Activated CD4-positive, alpha-beta T cell treated with anti-CD3 and anti-CD28 coated beads, Interleukin-2, amount 50 U/mL, for 24 hours (primary cell): ENCODE measurements at places on chromosomes 12 and 14.

GRCh38 chr12:56374726-56375597 is 12.3 kb upstream of the APOF start:
- no peak for DNase-seq

DNA sequence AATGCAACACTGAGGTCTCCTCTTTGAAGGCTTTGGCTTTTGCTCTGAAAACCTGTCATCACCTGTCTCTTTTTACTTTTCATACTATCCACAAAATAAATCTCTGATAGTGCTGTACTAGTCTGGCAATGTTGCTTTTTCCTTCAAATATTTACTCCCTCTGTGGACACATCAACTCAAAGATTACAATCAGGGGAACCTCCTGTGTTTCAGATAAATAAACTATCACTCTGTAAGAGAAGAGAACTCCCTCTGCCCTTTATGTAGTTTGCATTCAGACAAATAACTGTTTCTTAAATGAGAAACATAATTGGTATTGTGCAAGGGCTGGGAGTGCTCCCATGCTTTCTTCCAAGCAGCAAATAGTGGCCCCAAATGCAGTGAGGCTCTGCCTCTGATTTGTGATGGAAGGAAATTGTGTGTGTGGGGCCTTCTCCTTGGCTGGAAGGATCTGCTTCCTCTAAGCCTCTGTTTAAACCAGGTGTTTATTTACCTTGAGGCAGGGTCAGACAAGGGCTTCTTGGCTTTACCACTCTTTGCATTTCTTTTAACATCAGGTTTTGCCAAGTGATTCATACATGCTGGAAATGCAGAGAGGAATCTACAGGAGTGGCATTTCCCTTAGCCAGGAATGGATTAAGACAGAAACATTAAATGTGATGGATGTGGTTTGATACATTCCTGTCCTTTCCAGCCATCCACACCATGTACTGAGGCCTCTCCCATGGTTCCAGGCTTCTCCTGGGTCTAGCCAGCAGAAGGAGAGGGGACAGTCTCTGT is 69.0 kb downstream of the AKAP6 start:
- DNase-seq: no peak

GRCh38 chr12:6340745-6341416 is 995 bp downstream of the TNFRSF1A start:
- DNase-seq: no peak

DNA sequence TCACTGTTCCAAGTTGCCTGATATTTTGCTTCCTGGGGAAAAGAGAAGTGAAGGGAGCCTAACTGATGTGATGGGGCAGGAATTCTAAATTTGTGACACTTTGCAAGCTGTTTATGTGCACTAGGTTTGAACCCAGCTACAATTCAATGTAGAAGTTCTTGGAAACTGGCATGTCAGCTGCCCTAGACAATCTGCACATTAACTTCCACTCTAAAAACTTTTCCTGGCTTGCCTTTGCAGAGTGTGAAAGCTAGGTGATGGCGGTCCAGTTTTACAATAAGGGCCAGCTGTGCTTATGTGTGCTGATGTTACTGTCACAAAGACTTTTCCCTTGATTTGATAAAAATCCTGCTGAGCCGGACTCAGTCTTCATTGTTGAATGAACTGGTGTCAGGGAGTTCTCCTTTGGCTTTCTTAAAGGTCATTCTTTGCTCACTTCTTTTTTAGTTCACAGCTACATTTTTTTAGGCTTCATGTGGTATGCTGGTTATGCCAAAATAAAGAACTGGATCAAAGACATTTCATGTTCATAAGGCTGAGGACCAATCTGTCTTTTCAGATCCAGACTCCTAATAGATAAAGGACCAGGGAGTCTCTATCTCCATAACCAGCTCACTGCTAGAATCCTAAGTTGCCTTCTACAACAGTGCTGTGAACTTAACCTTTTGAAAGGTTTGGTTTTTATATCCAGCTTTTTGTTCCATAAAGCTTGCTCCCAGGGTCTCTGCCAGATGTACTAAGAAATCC is 133.5 kb downstream of the TGFB3 start:
- no peak for DNase-seq

DNA sequence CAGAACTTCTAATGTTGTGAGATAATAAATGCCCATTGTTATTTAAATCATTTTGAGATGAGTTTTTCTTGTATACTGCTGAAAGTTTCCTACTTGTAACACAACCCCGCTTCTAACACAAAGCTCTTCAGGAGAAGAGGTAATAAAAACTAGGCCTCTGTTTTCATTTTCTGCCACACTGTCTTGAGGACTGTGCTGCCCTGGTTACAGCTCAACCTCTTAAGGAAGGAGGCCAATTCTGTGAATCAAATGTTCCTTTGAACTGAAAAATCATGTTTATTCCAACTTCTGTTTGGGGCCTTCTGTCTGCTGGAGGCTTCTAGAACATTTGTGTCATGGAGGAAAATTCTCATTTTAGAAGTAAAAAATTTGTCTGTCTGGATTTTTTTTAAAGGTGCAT is 100.3 kb downstream of the LRIG3 start:
- no peak for DNase-seq

GRCh38 chr14:87863047-87863446 is 129.9 kb downstream of the GALC start:
- DNase-seq: no peak

DNA sequence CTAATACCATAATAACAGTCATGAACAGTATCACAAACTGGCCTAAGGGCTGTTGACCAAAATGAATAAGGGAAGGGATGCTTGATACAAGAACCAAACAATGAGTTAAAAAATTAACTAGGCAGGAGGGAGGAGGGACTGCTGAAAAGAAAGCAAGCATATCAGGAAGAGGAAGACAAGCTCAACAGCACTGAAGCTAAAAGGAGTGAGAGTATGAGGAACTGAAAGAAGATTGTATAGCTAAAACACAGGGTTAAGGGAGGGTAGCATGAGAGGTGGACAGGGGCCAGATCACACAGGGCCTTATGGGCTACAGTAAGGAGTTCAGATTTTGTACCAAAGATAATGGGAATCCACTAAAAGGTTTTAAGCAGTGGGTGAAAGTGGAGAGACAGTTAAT is 34.1 kb downstream of the ITGA7 start:
- DNase-seq: no peak

DNA sequence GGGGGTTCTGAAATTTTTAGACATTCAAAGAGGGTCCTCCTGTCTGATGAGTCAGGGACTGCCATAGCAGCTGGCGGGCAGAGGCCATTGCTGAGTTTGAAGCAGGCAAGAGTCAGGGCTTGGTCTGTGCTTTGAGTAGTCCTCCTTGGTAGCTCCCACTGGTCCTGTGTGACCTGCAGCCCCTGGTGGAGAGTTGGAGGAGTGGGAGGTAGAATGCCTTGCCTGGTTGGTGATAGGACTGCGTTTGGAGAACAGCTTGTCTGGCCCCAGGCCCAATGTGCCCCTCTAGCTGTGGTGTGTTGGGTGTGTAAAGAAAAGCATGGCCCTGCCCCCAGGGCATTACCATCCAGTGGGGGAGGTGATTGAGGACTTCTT is 116.7 kb downstream of the BEGAIN start:
- no peak for DNase-seq

GRCh38 chr14:70073924-70074566 is 114.7 kb downstream of the SLC8A3 start:
- peak; percentile 34 for DNase-seq

DNA sequence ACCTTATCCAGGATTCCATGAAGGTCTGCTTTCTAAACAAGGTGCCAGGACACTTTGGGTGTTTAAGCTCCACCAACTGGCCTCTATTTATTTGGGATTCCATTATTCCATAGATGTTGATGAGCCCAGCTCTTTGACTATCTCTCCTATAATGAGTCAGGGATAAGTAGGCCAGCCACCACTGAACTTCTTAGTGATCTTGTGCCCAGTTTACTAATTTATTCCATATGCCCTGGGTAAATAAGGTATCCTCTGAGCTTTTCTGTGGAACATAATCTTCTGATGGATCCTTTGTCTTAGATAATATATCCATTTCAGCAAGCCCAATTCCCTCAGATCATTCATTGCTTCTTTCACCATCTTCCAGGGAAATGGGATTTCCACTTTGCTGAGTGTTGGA is 535.0 kb downstream of the FOXG1 start:
- no peak for DNase-seq

DNA sequence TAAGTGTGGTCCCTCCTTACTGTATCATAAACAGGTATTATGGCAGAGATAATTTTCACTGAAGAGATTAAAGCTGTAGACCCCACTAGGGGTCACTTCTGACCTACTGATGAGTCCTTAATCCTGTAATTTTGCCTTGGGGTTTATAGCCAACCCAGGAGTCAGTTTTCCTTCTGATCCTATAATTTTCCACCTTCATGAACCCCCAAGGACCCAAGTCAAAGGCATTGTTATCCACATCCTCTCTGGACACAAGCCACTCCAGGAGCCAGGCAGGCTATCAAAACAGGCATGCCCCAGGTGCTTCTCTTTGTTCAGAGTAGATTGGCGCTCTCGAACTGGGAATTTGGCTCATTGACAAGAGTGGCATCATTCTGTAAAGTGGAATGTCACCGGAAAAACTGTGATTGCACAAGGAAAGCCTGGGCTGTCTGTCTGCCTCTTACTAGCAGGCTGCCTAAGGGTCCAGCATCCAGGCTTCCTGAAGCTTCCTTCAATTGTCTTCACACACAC is 1523.2 kb upstream of the FLRT2 start:
- DNase-seq: no peak

DNA sequence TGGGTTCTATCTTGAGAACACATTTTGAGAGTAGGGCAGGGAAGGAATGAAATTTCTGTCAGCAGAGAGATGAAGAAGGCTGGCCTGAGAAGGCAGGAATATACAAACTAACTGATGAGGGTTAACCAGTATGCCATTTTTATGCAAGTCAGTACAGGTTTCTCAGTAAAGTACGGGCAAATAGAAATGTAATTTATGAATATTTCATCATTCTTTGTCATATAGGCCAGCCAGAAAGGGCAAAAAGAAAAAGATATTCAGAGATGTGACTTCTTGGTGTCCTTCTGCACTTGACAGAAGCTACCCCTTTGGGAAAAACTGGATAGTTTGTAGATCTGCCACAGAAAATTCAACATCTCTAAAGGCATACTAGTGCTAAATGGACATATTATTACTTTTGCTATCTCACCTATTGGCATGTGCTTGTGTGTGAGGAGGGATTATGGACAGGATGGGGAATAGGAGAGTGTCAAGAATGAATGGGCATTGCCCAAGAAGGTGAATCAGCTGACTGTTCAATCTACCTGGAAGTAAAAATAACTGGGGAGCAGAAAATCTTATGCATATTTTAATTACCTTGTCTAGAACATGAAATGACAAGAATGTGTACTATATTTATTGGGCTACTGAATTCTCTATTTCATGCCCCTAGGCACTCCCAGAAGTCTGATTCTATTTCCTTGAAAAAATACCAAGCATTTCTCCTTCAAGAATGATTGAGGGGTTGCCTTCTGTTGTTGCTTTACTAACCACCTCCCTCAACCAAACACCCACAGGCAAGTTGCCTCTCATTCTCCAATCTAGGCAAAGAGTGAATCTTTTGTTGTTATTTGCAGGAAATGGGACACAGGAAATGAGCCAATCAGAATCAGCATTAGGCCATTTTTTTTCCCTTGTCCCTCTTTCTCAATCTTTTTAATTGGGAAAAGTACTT is 175.1 kb upstream of the SLC38A2 start:
- no peak for DNase-seq

DNA sequence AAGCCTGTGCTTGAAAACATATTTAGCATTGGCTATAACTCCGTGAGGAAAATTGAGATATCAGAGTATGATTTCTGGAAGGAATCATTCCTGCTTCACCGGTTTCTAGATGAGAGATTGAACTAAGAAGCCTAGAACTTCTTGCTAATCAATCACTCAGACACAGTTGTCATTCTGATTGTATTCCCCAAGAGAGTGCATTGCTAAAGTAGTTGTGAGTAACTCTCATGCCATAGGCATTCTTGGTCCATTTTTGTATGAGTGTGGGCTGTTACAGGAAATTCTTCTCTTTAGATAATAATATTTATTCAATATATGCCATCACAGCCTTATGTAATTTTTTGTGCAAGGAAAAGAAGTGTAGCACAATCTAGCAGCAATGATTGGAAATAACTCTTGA is 893.3 kb upstream of the MDGA2 start:
- DNase-seq: no peak

GRCh38 chr12:28799348-28799747 is 349.7 kb upstream of the FAR2 start:
- no peak for DNase-seq

GRCh38 chr12:46524778-46525177 is 152.2 kb upstream of the SLC38A2 start:
- DNase-seq: no peak

- DNase-seq: no peak
Measured at GRCh38 chr12:57592551-57593165, 1.7 kb downstream of the PIP4K2C start.

GRCh38 chr14:93923626-93924025 is 3.5 kb upstream of the FAM181A start:
- no peak for DNase-seq

DNA sequence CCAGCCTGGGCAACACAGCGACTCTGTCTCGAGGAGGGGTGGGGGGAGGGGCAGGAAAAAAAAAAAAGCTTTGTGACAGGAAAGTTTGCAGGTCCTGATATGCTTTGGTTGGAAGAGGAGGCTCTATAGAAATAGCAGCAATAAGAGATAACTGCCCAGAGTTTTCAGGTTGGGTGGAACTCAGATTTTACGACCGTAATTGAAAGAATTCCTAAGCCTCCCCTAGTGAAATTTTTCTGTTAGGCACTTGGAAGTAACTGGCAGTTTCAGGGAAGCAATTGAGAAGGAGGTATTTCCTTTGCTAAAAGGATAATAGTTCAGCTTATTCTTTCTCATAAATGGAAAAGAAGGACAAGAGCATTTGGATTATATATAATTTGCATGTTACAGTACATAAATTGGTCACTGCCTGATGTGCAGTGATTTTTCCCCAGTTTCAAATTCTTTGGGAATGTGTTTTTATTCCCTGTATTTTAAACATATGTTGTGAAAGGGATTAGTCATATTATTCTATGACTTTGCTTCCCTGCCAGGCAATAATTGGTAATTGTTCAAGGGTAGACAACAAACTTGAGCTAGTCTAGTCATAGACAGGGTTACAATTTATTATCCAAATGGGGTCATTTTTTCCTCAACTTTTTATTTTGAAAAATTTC is 452.8 kb downstream of the AEBP2 start:
- no peak for DNase-seq

GRCh38 chr12:22981711-22982110 is 356.7 kb downstream of the ETNK1 start:
- DNase-seq: no peak

GRCh38 chr14:59130462-59130861 is 58.0 kb upstream of the DAAM1 start:
- no peak for DNase-seq

DNA sequence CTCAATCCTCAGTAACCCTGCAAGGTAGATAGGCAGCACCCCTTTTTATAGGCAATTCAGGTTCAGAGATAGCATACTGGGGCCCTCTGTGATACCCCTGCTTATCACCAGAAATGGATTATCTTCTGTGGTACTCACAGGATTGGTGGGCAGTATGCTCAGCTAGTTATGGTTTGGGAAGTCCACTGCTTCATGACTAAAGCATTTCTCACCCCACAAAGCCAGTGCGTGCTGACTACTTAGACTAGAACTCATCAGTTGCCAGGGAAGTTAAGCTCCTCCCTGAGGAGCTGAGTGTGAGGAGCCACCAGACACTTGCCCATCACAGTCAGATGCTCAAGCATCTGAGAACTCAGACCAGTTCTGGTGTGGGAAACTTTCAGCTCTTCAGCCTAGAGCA is 76.3 kb downstream of the SCAF11 start:
- no peak for DNase-seq
